ENCODE measurements at places on chromosomes 7 and 10. TPM values are rescaled to one million over a fixed set of nuclear protein-coding genes. Genes with fewer than 3 reads are reported as not detected.

The CFAP58 gene
- 1.1 TPM for total RNA-seq

The PPP1R3C gene
- 137 TPM for total RNA-seq

The PAX4 gene
- total RNA-seq, result not detected

The DNMBP gene
- 6.6 TPM for total RNA-seq

The C1QL3 gene
- total RNA-seq, result not detected

The ASZ1 gene
- total RNA-seq, result not detected

The C7orf57 gene
- total RNA-seq, result not detected

The AKR1C1 gene
- total RNA-seq, result 39.6 TPM

The STOX1 gene
- total RNA-seq, result 0.41 TPM

The WDFY4 gene
- 2.5 TPM for total RNA-seq

The TBC1D12 gene
- 4.6 TPM for total RNA-seq

The UPK3BL1 gene
- total RNA-seq, result 8.4 TPM

The MYPN gene
- total RNA-seq, result 112 TPM

DNA sequence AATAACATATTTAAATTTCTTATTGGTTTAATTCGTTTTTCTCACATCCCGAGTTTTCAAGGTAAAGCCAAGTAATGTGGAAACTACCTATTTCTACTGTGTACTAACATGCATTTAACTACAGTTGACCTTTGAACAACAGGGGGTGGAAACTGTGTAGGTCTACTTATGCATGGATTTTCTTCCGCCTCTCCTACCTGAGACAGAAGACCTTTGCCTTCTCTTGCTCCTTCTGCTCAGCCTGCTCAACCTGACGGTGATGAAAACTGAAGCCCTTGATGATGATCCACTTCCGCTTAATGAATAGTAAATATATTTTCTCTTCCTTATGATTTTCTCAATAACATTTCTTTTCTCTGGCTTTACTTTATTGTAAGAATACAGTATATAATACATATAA lies 18.5 kb downstream of the MEOX2 start:
- no peak for DNase-seq

DNA sequence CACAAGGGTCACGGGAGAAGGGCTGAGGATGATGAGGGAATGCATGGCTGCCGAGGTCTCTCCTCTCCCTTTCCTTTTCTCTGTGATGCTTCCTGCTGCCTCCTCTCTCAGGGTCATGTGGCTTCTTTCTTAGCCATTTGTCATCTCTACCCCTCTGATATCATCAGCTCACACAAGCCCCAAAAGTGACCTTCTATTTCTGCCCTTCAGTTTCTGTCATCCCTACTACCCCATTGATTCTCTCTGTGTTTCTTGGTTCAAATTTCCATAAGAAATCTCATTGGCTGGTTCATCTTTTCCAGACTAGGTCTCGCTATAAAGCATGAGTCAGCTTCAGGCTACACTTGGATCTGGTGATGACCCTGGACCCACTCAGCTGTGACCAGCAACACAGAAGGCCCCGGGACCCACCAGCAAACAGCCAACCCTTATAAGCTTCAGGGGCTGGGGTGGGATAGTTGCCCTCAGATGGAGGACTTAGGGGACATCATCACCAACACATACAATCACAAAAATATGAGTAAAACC lies 284.3 kb downstream of the SKAP2 start:
- DNase-seq, result no peak

DNA sequence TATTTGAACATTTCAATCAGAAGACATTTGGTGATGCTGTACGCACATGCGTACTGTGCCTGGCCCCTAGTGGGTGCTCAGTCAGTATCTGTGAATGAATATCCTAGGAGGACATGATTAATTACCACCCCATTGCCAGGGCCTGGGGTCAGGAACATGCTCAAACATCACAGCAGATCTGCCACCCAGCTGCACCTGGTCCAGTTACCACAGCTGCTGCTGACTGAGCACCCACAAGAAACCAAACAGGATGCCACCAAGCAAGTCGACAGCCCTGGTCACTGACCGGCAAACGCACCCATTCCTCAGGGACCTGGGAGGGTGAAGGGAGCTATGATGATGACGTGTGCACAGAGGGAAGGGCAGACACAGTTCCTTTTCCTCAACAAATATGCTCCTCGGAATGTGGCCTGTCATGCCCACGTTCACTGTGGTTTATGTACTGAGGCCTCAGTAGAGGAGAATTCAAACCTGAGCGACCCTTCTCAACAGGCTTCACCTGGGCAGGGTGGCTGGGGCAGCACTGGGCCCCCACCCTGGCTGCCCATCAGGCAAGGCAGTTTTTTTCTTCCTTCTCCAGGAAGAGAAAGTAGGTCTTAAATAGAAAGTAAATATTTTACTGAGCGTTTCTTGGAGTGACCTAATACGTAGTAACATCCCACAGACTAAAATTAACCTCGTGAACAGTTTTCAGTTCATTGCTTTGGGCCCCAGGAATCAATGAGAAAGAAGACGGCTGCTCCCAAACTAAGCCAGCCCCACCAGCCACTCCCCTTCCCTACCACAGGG lies 13.4 kb downstream of the CTBP2 start:
- no peak for DNase-seq

DNA sequence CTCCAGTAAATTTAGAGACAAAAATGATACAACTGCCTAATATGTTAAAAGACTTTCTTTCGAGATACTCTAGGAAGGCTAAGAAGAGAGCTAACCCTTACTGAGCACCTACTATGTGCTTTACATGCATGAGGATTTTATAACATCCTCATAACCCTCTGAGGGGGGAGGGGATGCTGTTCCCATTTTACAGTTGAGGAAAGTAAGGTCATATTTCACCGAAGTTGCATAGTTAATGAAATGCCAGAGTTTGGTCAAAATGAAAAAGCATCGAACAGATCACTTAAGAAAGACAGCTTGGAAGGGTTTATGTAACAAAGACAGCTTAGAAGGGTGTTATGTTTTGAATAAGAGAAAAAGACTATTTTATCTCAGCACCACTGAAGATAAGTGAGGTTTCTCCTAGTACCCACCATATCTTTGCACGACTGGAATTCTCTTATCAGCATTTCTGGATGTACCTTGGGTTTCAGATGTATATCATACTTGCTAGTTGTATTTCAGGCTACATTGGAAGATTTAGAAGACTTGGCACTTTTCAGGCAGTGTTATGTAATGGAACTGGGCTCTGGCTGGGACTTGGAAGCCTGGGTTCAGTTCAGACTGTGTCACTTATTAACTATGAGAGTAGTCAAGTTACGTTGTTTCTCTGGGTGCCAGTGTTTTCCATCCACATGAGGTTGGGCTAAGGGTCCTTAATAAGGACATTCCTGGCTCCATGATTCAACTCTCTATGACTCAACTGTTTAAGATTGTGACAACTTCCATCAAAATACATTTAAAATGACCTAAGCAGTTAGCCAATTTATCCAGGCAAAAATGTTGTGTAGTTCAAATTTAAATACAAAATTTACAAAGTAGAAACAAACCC lies 6.0 kb downstream of the RHOBTB1 start:
- DNase-seq, result no peak

DNA sequence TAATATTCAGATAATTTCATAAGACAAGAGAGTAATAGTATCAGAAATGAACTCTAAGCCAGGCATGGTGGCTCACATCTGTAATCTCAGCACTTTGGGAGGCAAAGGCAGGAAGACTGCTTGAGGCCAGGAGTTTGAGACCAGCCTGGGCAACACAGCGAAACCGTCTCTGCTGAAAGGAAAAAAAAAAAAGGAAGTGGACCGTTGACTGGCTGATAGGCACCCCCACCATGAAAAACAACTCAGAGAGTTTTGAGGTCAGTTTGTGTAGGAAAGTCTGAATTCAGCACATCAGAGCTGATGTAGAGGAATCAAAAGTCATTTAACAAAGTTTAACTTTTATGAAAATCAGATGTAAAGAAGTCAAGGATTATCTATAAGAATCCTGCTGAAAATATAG lies 63.2 kb upstream of the AMPH start:
- no peak for DNase-seq

- DNase-seq, result no peak
Measured at GRCh38 chr7:132527467-132528410, 48.5 kb downstream of the PLXNA4 start.

GRCh38 chr7:150323682-150324372 lies 482 bp upstream of the ACTR3C start:
- DNase-seq, result no peak

- DNase-seq, result no peak
Measured at GRCh38 chr10:120396228-120396627, 60.8 kb upstream of the PLPP4 start.

GRCh38 chr10:89873055-89873454 lies 171.7 kb downstream of the KIF20B start:
- DNase-seq, result no peak

GRCh38 chr10:14089556-14090292 lies 241.0 kb downstream of the FRMD4A start:
- DNase-seq, result no peak

GRCh38 chr10:108556186-108556585 lies 1367.1 kb downstream of the XPNPEP1 start:
- DNase-seq, result no peak

GRCh38 chr10:84896909-84897308 lies 568.5 kb downstream of the CCSER2 start:
- DNase-seq, result no peak

DNA sequence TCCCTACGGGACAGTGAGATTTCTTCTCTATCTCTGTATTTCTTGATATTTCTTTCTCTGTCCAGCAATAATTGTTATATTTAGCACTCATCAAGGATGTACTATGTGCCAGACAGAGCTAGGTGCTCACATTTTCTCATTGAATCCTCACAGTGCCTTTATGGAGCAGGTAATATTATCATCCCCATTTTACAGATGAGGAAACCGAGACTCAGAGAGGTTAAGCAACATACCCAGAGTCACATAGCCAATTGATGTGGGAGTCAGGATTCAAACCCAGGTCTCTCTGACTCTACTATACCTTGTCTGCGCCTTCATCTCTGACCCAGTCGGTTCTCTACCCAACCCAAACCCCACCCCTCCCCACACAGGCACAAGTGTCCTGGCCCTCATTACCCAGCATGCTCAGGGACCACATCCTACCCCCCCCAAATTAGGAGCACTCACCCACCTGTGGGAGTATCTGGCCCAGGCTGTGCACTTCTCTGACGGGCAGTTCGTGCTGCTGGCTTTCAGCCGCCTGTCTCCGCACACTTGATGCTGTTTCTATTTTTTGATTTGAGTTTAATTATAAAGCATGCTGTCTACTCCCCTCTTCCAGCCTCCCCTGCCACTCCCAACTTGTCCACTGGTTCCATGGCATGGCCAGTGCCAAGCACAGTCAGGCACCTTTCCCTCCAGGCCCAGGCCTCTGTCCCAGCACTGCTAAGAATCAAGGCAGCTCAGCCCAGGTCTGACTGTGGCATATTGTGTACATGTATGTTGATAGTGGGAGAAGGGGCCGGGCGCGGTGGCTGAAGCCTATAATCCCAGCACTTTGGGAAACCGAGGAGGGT lies 9.8 kb upstream of the SAMD8 start:
- no peak for DNase-seq

DNA sequence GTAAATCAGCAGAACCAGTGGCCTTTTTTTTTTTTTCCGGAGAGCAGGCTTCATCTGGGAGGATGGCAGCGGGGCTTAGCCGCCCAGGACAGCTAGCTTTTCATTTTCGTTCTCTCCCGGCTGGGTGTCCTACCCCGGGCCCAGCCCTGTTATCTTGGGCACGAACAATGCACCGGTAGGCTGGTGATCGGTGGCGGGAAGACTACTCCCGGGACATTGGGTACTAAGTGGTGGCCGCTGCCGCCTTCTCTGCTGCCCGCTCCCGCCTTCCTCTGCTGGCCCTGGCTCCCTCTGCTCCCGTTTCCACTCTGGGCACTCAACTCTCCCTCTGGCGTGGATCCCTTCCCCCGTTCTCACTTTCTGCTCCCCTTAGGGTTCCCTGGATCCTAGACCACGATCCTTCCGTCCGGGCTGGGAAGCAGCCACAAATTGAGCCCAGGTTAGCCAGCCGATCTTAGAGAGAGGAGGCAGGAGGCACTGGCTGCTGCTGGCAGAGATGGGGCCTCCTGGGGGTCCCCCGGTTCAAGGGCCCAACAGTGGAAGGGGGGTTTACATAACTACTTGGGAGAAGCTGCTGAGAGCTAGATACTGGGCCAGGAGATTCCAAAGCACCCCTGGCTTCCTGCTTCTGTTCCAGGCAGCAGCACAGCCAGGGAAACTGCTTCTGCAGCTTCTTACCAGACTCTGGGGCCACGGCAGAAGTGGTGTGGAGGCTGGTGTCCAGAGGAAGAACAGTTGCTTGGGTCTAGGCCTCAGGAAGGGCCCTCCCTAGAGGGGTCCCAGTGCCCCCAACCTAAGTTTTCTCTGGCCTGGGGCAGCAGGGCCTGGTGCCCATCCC lies 1.8 kb downstream of the TLX1 start:
- no peak for DNase-seq

- no peak for DNase-seq
Measured at GRCh38 chr7:104963378-104963990, 50.5 kb upstream of the KMT2E start.

- peak; percentile 72 for DNase-seq
Measured at GRCh38 chr7:46033592-46033991, 112.5 kb upstream of the IGFBP3 start.

DNA sequence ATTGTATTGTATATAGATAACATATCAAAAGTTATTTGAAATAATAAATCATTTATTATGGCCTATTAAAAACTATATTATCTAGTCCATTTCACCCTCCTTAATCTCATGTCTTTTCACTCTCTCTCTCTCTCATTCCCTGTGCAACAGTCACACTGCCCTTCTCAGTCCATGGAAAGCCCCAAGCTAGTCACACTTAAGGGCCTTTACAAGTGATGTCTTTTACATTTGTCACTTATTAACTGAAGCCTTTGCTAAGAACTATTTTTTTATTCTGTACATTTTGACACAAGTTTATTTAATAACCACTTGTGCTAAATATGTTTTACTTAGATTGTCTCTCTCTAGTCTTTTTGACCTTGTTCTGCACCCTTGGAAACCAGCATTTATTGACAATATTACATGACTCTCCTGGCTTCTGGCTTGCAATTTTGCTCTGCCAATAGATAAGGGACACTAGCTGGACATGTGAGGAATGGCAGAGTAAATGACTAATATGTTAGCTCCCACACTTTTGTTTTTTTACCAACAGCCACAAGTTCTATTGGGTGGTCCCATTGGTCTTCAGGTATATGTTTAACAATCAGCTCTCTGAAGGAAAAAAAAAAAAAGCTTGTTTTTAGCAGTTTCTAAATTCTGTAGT lies 706.8 kb upstream of the POT1 start:
- no peak for DNase-seq

DNA sequence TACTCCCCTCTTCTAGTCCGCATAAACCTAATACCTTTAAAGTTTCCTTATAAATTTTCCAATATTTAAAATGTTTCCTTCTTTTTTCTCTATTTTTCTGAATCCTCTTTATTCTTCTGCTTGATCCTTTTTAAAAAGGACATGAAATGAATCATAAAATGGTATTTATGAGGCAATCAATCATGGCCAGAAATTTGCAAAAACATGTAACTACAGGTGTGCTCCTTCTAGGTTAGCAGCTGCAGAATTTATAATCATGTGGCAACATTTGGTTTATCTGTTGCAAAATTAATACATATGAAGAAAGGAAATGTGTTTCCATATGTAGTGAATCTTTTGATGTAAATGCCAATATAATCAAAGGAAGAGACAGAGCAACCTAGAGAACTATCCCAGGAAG lies 1008.5 kb downstream of the ANKRD7 start:
- no peak for DNase-seq

GRCh38 chr7:2520761-2521290 lies 1.3 kb downstream of the LFNG start:
- DNase-seq, result no peak
